ENCODE measurements at places on chromosomes 3 and 15.

- DNase-seq = no peak
These were observed 89.7 kb downstream of the GMNC start for GRCh38 chr3:190772831-190773230.

- no peak for DNase-seq
These were observed 10.5 kb downstream of the WWTR1 start for GRCh38 chr3:149647285-149647684.

DNA sequence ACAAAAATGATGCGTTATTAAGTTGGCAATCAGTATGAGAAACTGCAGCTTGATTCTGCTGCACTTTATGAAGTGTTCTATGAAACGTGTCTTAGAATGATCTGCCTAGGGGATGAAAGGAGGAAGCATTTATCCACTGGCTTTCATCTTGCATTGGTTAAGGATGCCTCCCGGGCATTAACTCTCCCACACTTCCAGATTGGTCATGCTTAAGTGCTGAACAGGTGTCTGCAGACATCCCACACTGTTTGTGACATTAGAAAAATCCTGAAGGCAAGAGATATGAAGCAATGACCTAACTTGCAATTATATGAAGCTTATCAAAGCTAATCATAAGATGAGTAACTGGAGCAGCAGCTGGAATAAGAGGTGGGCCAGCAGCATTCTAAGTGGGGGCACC is 437.3 kb downstream of the NSUN3 start:
- DNase-seq = no peak

GRCh38 chr3:129673012-129673411 is 66.5 kb upstream of the PLXND1 start:
- DNase-seq = no peak

DNA sequence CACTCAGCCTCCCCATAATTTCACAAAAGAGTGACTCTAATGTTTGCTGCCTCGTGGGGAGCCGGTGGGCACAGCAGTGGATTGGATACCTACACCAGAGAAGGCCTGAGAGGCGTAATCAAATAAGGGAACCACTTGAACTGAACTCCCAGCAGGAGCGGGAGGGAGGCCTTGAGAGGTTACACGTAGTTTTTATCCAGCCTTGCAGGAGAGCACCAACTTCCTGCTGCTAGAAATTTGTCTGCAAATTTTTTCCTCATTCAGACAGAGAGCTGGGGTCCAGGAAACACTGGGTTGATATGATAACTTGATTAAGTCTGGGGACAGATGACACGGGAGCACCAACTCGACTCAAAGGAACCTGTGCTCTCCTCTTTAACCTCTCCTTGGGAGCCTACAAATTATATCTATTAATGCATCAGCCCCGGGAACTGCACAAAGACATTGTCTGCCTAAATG is 69.8 kb downstream of the HES1 start:
- peak; percentile 18 for DNase-seq

GRCh38 chr15:95940431-95940985 is 390.0 kb upstream of the NR2F2 start:
- DNase-seq = no peak

DNA sequence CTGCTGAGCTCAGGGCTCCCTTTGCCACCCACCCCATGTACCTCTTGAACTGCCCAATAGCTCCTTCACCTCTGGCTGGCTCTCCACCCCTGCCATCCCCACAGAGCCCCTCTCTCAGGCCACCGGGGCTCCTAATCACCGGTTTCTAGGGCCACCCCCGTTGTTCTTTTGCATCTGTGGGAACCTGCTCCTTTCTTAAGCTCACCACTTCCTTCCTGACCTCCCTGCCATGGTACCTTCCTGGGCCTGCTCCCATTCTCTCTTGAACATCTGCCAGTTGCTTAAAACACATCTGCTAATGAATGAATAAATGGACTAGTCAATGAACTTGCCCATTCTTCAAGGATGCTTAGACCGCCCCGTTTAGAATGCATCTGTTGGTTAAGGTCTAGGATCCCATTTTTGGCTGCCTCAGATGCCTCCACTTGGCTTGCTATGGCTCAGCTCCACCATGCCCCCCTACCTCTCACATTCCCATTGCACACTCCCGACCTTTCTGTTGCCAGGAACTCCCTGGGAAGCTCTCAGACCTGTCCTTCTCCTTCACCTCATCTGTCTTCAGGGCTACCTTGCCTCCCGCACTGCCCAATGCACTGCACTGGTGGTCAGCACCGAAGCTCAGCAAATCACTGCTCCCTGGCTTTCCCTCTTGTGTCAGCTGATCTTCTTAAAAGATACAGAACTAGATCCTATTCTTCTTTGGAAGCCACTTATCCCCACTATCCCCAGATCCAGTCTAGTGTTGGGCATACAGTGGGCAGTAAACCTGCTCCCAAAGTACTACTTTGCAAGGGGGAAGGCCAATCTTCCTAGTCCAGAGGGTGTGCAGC is 9.1 kb downstream of the AMOTL2 start:
- no peak for DNase-seq

DNA sequence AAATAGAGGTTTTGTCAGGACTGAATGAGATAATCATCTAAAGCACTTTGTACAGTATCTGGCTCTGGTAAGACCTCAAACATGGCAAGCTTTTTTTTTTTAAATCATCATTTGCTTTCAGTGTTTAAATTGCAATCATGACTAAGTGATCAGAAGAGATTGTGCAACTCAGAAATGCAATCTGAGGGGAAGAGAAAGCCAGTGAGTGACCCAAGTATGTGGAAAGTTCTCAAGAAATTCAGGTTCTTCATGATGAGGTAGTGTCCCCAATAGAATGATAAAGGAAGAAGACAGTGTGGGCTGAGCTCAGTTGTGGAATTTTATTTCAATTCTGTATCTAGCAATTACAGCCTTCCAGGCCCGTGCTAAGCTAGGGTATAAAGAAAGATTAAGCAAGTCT is 132.2 kb upstream of the TBC1D5 start:
- no peak for DNase-seq

GRCh38 chr3:135618123-135618522 is 347.4 kb upstream of the PPP2R3A start:
- DNase-seq = no peak

GRCh38 chr3:149615731-149616221 is 42.0 kb downstream of the WWTR1 start:
- DNase-seq = no peak

GRCh38 chr3:135271177-135272025 is 476.3 kb downstream of the EPHB1 start:
- DNase-seq = no peak

DNA sequence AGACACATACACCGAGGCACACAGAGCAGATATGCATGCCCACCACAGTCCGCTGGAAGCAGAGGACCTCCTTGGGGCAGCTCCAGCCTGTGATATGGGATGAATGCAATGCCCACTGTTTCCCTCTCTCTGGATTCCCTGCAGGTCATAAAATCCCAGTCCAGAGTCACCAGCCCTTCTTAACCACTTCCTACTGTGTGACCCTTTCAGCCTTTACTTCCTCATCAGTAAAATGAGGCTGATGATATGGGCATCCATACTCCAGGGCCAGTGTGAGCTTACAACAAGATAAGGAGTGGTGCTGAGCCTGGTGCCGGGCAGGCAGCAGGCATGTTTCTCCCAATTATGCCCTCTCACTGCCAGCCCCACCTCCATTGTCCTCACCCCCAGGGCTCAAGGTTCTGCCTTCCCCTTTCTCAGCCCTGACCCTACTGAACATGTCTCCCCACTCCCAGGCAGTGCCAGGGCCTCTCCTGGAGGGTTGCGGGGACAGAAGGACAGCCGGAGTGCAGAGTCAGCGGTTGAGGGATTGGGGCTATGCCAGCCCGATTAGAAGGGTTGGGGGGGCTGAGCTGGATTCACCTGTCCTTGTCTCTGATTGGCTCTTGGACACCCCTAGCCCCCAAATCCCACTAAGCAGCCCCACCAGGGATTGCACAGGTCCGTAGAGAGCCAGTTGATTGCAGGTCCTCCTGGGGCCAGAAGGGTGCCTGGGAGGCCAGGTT is at the start of gene GNAT1:
Gene GNAT1, plus strand, starts transcription at position 675 of the 725 bp plus-strand sequence. CDS start 116 bp downstream, outside the sequence.
- DNase-seq = no peak

DNA sequence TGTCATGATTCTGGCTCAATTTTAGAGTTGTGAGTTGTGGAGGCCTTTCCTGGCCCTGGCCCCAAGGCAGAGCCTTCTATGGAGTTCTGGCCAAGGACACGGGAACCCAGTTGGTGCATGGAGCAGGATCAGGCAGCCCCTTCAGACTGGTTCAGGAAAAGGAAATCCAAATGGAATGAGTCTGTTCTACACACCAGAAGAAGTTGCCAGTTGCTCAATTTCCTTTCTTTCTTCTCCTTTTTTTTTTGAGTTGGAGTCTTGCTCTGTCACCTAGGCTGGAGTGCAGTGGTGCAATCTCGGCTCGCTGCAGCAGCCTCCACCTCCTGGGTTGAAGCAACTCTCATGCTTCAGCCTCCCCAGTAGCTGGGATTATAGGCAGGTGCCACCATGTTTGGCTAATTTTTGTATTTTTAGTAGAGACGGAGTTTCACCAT is 28.9 kb upstream of the BHLHE40 start:
- peak; percentile 27 for DNase-seq

- no peak for DNase-seq
These were observed 21.3 kb downstream of the KLHL6 start for GRCh38 chr3:183534249-183534648.

GRCh38 chr3:178646186-178646862 is 110.1 kb downstream of the KCNMB2 start:
- no peak for DNase-seq

- peak; percentile 15 for DNase-seq
These were observed 2.7 kb downstream of the C3orf22 start for GRCh38 chr3:126555795-126556636.

DNA sequence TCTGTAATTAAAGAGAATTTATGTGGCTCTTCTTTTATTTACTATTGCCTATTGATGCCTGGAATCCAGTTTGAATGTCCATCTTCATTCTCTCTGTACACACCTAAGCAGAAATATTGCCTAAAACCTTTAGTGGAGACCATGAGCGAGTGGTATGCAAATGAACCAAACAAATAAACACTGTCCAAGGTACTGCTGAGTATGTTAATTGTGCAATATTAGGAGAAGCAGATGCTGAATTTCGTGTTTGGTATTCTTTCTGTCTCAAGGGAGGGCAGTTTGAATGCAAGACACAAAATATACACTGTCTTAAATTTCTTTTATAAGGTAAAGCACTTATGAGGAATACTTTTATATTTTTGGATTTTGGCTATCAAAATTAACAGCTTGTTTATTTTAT is 440.9 kb downstream of the RBMS3 start:
- no peak for DNase-seq

- DNase-seq = no peak
These were observed 3.1 kb upstream of the LARP6 start for GRCh38 chr15:70856884-70857561.

DNA sequence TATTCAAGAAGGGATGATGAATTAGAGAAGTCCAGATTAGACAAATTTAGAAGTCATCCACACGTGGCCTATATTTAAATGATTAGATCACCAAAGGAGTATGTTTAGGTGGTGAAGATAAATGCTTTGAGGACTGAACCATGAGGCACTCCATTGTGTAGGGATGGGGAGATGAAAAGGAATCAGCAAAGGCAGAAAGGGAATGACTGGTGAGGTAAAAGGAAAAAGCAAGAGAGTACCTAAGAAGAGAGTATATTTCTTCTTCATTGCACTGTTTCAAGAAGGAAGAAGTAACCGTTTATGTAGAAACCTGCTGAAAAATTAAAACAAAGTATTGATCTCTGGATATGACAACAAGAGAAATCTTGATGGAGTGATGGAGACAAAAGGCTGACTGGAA is 40.7 kb downstream of the DENND4A start:
- DNase-seq = no peak

DNA sequence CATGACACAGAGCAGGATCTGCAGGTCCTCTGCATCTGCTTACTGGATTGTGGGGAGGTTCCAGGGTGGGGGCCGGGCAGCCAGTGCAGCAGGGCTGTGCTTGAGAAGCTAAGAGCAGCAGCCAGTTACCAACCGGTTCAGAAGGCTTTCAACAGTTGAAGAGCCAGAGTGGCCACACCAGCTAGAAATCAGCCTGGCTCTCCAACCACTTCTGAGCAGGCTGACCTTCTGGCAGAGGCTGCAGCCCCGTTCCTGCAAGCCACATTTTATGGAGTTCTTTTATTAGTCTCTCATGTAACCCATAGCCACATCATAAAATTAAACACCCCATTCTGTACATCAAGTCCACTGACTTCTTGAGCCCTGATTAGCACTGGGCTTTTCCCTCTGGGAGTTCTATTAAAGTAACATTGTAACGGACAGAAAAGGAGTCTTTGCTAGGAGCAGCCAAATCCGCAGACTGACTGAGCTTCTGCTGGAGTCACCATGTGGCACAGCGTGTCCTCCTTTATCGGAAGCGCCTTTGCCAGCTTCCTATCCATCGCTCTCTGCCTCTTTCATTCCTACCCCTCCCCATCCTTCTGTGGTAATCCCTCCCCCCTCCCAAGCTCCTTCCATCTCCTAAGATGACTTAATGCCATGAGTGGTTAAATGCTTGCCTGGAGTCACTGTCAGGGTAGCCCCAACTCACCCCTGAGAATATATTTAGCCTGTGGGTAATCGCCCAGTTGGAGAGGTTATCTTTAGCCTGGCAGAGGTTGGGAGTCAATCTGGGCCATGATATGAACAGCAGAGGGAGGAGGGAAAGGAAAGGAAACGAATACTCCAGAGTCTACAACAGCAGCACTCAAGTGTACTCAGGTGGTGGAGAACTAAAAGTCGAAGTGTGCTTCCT is 138.5 kb upstream of the HES1 start:
- no peak for DNase-seq

DNA sequence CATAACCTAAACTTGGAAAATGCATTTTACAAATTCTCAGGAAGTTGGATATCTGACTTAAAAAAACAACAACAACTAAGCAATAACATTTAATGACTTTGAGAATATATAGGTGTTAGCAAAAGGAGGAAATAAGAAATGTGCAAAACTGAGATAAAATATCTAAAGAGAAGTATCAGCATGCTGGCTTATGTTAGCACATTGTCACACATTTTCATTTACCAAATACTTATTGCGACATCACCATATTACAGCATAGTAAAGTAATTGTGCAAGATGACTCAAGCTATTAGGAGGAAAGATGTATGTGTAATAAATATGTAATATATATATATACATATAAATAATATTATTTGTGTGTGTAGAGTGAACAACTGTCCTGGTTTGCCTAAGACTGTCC is 9.2 kb downstream of the PTX3 start:
- no peak for DNase-seq

DNA sequence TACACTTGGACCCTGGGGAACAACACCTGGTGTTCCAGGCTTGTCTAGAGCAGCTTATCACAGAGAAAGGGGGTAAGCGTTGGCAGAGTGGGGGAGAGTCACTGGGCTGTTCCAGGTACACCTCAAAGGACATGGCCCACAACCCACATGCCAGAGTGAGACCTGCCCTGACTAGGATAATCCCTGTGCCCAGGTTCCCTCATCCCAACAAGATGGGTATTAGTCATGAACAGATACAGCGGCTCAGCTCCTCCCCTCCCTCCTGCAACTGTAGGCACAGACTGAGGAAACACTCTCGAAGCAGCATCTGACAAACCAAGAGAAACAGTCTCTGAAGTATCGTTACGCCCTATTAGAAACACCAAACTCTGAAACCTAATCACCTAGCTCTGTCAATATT is 32.1 kb upstream of the RPS17 start:
- no peak for DNase-seq

GRCh38 chr3:112904786-112905185 is 58.1 kb upstream of the CD200R1L start:
- DNase-seq = no peak
